A549 treated with CORT108297 at 1 μM for 4 hours (cell line): ENCODE measurements at places on chromosomes 13 and 19. TPM values are rescaled to one million over a fixed set of nuclear protein-coding genes. Genes with fewer than 3 reads are reported as not detected.

Gene ZNF699
- total RNA-seq, result 0.66 to 1.6 TPM (median 1.2 TPM) in 5 replicates

Gene GGACT
- 3.9 to 4.7 TPM (median 4.3 TPM) in 5 replicates for total RNA-seq

Gene GARIN5A
- total RNA-seq, result 1.8 to 2.4 TPM (median 2.0 TPM) in 5 replicates

Gene ZNF723
- total RNA-seq, result not detected in 5 replicates

Gene FTL
- total RNA-seq, result 17,379 to 25,407 TPM (median 19,575 TPM) in 5 replicates

Gene ITM2B
- 126 to 170 TPM (median 145 TPM) in 5 replicates for total RNA-seq
